ENCODE measurements at places on chromosomes 2 and 18.

- no peak for DNase-seq
Measured at GRCh38 chr2:189624648-189625355, 36.5 kb upstream of the ASNSD1 start.

- DNase-seq = no peak
Measured at GRCh38 chr2:61405813-61406212, 65.1 kb downstream of the USP34 start.

DNA sequence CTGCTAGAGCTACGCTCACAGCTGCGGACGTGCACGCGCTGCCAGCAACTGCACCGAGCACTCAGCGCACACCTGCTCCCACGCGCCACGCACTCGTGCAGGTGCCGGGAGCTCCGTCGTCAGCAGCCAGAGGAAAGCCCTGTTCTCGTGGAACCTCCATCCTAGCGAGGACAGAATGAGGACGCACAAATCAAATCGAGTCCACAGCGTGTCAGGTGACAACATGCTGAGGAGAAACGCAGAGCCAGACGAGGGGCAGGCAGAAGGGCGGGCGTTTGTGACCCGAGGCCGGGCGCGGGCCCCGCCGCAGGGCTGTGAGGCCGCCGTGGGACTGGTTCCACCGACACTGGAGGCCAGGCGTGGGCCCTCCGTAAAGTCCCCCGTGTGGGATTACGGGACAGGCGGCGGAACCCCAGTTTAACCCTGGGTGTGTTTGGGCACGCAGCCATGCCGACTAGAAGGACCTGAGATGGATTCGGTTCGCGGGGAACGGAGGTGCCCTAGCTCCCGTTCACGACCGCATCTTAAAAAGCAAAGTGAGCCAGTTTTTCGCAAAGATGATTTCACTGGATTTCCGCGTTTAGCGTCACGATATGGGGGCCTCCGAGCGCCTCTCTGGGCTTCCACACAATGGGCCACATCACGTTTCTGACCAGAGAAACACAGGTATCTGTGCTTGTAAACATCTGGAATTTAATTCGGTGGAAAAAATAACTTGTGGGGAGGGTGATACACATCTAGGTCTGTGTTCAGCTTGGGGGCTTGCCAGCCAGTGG is 26.9 kb upstream of the ALKAL2 start:
- no peak for DNase-seq

- no peak for DNase-seq
Measured at GRCh38 chr18:326846-327245, 59.0 kb upstream of the THOC1 start.

DNA sequence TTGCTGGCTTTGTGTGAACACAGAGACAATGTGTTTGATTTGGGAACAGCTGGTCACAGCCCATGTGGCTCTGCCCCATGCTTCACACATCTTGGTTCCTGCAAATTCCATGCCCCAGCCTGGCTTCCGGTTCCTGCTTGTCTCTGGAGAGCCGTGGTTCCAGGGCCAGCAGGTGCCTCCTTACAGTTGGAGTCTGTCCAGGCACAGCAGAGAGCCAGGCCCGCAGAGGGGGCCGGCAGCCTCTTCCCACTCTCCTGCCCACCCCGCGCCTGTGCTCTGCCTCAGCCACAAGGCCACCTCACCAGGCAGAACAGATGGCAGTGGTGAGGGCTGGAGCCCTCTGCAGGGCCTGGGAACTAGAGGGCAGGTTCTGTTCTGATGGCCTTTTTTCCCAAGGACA is 81.5 kb downstream of the LDLRAD4 start:
- DNase-seq = no peak

- no peak for DNase-seq
Measured at GRCh38 chr18:22167471-22168241, 1.7 kb upstream of the GATA6 start.

- no peak for DNase-seq
Measured at GRCh38 chr2:207279520-207279919, 113.8 kb upstream of the KLF7 start.

DNA sequence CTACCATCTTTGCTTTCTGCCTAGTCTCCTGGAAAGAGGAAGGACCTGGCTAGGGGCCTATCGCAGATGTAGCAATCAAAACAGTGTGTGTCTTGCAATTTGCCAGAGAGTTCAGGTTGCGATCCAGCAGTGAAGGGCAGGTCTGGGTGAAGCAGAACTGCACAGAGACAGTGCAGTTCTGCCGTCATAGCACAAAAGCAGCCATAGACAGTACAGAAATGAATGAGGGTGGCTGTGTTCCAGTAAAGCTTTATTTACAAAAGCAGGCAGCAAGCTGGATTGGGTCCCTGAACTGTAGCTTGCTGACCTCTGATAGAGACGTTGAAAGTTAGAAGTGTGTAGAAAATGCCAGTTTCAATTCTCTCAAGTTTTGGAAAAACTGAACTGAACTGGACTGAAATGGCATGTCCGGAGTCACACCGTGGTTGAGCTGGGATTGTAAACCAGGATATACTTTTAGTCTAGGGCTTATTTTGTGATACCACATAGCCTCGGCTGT is 186.8 kb downstream of the LTBP1 start:
- no peak for DNase-seq

GRCh38 chr2:50515638-50516037 is 516.3 kb downstream of the NRXN1 start:
- DNase-seq = no peak

GRCh38 chr2:68819556-68819955 is 51.6 kb downstream of the BMP10 start:
- DNase-seq = no peak

DNA sequence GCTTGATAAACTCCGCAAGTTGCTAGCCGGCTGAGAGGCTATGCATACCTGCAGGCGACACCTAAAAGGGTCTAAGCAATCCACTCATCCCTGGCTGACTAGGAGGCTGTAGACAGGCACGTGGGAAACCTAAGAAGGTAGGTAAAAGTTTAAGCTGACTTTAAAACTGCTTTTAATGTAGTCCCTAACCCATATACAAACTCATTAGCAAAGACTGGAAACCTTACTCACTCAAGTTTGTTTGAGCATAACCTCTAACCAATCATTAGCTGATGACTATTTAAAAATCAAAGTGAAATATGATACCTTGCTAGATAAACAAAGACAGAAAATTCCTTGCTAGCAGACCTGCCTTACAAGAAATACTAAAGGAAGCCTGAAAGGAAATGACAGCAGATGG is 106.4 kb downstream of the EXOC6B start:
- no peak for DNase-seq

DNA sequence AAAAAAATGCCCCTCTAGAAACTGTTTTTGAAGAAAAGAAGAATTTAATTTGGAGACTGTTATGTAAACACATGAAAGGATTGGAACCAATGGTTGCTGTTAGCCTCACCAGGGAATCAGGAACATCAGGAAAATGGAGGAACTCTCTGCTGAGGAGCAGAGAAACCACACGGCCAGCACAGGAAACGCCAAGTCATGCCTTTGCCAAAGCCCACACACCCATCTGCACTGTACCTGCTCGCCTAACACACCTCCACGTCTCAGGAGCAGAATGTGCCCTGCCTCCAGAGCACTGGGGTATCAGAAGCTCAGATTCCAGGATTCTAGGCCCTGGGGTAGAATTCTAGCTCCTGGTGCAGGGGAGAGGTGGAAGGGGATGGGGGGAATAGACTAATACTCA is 9.8 kb upstream of the SCYGR1 start:
- no peak for DNase-seq

GRCh38 chr2:11410101-11410500 is 55.9 kb downstream of the E2F6 start:
- DNase-seq = no peak

DNA sequence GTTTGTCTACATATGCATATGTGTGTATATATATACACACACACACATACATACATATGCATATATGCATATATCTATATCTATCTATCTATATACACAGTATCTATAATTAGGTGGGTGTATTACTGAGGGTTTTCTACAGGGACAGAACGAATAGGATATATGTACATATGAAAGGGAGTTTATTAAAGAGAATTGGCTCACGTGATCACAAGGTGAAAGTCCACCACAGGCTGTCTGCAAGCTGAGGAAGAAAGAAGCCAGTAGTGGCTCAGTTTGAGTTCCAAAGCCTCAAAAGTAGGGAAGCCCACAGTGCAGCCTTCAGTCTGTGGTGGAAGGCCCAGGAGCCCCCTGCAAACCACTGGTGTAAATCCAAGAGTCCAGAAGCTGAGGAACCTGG is 756.0 kb upstream of the ACVR2A start:
- no peak for DNase-seq

DNA sequence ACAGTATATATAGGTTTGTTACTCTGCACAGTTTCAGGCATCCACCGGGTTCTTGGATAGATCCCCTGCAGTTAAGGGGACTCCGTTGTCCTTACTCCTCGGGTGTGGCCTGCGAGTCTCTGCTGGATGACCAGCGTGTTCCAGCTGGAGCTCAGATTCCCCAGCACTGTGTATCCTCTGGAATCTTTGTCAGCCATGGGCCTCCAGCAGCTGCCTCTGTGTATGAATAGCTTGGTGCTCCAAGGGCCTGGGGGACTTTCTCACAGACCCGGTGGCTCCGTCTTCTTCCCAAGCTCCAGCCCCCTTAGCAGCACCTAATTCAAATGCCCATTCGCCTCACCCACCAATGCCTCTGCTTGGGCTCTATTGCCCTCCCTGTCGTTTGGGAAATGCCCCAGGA is 6.3 kb downstream of the ANO7 start:
- no peak for DNase-seq

GRCh38 chr2:173511942-173512341 is 157.3 kb downstream of the CDCA7 start:
- no peak for DNase-seq

DNA sequence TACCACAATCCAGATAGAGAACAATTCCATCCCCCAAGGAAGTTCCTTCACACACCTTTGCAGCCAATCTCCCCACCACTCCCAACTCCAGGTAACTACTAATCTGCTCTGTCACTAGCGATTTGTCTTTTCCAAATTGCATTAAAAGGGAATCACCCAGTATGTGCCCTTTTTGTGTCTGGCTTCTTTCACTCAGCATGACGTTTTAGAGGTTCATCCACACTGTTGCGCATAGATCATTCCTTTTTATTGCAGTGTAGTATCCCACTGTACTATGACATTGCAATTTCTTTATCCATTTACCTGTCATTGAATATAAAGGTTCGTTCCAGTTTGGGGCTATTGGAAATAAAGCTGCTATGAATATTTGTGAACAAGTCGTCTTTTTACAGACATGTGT is 31.6 kb downstream of the TNS1 start:
- DNase-seq = no peak

DNA sequence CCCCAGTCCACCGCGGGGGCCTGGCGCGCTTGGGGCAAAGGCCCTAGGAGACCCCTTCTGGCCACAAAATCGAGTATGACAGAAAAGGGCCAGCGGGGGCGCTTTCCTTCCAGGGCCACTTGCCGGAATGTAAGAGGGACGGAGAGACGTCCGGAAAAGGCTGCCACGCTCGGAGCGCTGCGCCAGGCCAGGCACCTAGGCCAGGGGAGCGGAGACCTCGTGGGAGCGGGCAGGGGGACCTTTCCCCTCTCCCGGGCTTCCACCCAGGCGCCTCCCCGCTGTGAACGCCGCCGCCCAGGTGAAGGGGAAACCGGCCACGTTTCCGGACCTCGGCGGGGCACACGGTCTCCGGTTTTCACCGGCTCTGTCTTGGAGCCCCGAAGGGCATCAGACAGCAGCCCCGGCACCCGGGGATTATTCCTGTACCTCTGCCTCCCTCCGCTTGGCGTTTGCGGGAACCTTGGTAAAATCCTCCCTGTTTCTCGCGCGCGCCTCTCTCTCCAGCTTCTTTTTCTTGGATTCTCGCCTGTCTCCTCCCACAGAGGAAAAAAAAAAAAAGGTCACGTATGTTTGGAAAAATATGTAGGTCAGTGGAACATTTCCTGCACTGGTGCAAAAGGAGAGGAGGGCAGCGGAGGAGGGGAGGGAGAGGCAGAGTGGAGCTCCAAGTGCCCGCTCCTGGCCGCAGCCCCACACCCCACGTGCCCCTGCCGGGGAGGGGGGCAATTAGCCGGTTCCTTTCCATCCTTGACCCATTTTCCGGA is 1.2 kb upstream of the NPAS2 start:
- DNase-seq = peak; percentile 14

GRCh38 chr2:240207661-240208060 is 67.2 kb upstream of the OTOS start:
- no peak for DNase-seq

DNA sequence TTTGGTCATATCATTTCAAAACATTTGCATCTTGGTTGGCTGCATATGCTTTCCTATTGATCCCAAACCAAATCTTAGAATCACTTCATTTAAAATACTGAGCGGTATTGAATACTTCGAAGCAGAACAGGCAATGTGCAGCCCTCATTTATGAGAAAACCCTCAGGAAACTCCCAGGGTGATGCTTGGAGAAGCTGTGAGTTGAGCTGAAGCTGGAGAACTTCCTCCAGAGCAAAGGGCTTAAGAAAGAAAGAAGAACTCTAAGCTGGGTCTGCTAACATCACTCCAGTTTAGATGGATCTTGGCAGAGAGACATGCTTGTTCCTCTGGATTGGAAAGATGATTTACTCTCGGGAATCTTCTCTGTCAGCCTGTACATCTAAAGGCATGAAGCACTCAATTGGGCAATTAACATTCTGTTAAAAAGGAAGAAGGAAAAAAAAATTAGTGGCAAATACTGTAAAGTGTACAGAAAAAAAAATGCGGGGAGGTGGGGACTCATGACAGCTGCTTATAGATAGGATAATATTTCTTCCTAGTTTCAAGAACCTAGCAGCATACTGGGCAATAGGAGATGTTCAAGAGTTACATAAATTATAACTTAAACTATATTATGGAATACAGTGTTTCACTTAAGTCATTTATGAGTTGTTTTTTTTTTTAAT is 49.5 kb downstream of the ATIC start:
- DNase-seq = no peak

GRCh38 chr2:70596293-70596692 is 42.7 kb upstream of the TGFA start:
- DNase-seq = no peak

- no peak for DNase-seq
Measured at GRCh38 chr18:72840109-72840508, 27.7 kb downstream of the NETO1 start.

DNA sequence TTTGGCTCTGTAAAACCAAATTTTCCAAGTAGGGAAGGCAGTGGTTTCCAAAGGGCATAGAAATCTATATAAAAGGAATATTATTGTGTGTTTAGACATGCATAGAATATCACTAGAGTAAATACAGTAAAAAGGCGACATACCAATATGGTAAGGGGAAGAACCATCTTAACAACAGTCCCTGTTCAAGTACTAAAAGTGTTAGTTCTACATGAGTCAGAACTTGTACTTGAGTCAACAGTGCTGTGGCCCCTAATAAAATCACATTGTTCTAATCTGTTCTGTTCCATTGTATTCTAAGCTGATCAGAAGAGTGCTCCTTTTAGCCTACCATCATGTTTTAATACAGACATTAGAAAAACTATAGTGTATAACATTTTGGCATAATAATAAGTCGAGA is 36.1 kb upstream of the TNFRSF11A start:
- DNase-seq = no peak
